ENCODE measurements at places on chromosomes 11 and 22.

DNA sequence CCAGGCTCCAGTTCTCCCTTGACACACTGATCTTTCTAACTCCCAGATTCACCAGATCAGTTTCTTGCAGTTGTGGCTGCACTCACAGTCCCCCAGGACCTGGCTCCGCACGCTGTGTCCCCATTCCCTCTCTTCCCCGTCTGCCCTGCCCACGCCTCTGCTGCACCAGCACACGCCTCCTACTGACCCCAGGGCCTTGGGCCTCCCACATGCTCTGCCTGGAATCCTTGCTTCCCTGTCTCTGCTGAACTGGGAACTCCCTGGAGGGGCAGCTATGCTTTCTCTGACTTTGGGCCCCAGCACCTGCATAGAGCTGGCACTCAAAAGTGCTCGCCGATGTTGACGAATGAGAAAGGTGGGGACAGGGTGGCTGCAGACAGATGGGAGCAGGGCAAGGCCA is 68.9 kb downstream of the MYO7A start:
- DNase-seq = no peak

GRCh38 chr11:11976481-11977127 is 31.8 kb downstream of the DKK3 start:
- DNase-seq = no peak

GRCh38 chr11:34181251-34181650 is 75.8 kb downstream of the NAT10 start:
- no peak for DNase-seq

DNA sequence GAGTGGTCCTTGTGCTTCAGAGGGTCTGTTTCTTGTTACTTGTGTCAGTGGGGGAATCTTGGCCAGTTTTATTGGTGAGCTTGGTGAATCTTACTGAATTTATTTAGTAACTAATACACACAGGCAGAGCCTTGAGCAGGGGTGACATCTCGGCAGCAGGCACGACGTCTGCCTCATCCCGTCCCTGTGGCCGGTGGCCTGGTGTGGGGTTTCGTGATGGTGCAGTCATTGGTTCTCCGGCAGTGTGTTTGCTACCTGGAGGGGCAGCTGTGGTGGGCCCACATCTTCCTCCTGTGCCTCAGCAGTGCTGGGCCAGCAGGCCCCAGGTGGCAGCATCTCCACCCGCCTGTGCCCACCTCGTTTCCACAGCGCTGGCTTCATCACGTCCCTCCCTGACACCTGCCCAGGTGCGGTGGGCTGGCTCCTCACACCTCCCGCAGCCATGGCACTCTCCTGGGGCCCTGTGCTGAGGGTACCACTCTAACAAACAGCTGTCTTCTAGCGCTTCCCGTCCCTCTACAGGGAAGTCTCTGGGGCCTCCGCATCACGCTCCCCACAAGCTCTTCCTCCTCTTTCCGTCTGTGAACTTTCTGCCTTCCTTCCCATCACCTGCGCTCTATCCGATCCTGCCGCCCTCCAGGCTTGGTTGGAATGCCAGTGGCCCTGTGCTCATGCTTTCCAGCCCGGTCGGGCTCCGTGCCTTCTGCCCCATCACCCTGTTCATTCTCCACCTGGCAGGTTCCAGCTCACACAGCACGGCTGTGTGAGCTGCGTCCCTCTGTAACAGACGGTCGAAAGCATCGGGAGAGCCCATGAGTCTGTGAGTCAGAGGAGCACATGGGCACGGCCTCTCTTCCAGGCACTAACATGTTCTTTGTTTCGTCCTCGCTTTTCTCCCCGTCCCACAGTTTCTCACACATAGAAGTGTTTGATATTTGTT is 203.4 kb downstream of the TBC1D22A start:
- DNase-seq = no peak

GRCh38 chr11:109306322-109306721 is 115.7 kb upstream of the C11orf87 start:
- DNase-seq = peak; percentile 6

DNA sequence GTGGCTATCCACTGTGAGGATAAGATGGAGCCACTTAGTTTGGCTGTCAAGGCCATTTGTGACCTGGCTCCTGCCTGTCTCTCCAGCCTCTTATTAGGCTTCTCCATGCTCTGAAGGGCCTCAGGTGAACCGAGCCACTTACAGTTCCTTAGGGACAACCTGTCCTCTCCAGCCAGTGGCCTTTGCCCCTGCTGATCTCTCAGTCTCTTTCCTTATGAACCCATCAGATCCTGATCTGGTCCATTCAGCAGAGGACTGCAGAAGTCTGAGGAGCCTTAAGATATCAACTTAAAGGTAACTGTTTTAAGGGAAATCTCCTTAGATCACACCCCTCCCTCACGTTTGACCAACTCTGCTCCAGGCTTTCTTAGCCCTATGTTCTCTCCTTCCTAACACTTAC is 2.4 kb downstream of the DUSP18 start:
- no peak for DNase-seq

GRCh38 chr11:2929531-2929949 is 320 bp upstream of the PHLDA2 start:
- DNase-seq = peak; percentile 76

DNA sequence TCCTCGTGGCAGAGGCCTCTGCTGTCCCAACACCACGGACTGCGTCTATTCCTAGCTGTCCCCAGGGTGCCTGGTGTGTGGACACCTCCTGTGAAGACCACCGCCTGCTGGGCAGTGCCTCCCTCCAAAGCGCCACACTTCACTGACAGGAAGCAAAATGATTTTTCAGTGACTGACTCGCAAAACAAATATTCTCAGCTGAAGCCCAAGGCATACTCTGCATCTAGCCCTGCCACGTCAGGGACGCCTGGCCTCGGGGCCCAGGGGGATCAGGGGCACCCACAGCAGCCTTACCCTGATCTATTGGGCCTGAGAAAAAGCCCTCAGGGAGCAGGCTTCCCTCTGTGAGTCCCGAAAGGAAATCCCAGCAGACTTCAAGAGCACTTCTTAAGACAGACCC is 2.2 kb downstream of the BRD1 start:
- DNase-seq = peak; percentile 43

DNA sequence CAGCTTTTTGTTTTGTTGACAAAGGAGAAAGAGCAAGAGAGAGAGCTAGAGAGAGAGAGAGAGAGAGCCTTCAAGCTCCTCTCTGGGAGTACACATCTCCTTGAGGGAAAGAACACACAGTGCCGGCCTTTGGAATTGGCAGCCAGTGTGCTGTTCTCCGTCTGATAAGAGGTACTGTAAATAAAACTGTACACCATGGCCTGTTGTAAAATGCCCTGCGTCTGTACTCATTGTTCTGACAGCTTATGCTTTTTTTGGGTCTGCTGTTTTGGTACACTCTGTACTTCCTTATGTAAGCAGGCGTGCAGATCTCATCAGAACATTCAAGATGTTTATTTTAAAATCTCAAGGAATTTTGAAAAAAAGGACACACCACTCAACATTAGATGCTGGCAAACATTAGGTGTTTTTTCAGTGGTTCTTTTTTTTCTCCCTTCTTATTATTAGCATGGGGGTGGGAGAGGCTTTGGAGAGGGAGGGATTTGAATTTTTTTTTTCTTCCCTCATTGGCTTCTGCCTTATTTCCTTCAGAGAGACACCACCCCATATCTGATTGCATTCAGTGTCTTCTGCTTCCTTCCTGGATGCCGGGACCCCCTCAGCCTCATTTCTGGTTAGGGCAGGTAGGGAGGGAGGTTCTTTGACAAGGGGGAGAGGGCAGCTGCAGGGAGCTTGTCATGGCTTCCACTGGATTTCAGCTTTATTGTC is 116.8 kb upstream of the NNMT start:
- DNase-seq = peak; percentile 99

DNA sequence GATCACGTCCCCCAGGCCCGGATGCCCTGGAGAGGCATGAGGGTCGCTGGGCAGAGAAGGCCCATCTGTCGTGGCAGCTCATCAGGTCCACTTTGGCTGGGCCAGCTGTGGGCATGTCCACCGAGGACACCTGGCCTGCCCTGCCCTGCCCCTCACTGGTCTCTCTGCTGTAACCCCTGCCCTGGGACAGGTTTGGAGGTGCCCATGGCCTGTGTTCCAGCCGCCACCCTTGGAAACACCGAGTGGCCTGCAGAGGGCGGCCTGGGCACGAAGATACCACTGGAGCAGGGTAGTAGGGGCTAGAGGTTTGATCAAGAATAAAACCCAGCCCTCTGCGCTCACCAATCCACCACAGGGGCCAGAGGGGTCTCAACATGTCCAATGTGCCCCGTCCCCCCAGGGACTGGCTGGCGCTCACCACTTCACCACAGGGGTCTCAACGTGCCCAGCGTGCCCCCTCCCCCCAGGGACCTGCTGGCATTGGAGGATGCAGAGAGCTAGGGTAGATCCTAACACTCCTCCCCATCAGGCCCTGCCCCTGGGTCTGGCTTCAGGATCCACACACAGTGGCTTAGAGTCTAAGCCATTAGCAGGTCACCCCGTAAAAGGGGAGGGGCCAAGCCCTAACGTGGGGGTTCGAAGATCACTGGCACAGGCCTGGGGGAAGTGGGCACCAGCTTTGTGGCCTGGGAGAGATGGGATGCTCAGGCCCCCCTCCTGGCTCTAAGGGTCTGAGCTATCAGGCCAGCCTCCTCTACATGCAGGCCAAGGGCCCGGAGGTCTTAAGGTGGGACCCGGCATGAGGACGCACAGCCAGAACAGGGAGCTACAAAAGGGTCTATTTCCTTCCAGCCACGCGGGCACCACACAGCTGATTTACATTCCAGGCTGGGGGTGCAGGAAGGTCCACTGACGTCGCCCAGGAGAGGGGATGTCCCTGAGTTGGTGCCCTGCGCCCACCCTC is 1.3 kb upstream of the HDAC10 start:
- DNase-seq = peak; percentile 68

DNA sequence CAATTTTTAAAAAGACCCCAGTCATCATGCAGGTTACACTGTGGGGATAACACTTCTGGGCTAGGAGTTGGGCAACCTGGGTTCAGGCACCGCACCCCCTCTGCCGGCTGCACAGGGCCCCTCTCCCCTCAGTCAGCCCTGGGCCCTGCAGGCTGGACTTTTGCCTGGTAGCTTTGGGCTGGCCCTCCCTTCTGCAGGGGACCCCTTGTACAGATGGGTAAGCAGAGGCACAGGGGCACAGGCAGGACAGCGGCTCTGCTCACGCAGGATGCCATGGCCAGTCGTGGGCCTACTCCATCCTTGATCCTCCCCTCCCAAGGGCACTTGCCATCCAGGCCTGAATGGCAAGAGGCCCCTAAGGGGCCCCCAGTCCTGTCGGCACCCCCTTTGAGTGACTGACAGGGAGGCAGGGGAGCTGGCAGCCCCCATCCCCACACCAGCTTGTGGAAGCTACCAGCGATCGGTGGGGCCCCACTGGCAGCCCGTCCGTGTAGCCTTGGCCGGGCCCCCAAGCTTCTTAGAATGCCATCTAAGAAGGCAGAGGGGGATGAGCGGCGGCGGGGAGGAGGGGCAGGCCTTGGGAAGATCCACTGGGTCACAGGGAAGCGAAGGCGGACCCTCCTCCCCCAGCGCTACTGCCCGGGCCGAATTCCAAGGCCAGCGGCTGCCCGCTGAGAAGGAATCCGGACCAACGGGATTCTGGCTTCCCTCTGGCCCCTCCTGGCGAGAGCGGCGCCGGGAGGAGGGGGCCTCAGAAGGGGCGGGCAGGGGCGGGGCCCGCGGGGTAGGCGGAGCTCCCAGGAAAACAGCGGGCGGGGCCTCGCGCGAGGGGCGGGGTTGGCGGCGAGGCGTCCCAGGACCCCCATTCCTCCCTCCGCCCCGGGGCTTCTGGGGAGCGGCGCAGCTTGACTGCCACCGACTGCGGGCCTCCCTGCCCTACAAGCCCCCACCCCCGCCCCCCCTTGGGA is 6.8 kb upstream of the CHKA start:
- DNase-seq = peak; percentile 89

DNA sequence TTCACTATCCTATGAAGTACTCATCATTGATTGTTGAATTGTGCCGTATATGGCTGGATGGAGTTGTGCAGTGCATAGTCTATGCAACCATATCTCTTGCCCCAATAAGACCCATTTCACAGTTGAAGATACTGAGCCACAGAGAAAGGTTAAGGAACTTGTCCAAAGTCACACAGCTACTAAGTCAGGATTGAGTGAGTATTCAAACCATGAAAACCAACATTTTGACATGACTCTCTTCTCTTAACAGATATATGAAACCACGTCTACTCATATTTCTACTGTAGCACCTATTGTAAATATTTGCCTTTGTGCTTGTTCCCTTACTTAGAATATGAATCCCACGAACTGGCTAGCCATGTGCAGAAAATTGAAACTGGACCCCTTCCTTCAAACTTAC is 58.1 kb downstream of the MAML2 start:
- no peak for DNase-seq

Data from cardiac fibroblast (primary cell).